ENCODE measurements at places on chromosomes 1 and 21. TPM values are rescaled to one million over a fixed set of nuclear protein-coding genes. Genes with fewer than 3 reads are reported as not detected.

Gene IL10
- polyA plus RNA-seq: not detected

Gene HSPG2
- polyA plus RNA-seq: 15.1 TPM

Gene DNAJC6
- 3.1 TPM for polyA plus RNA-seq

Gene ZBTB17
- polyA plus RNA-seq: 71.8 TPM

Gene CFAP45
- polyA plus RNA-seq: 0.36 TPM

Gene PLPP3
- 5.1 TPM for polyA plus RNA-seq

Gene CYP4A11
- not detected for polyA plus RNA-seq

Gene CRYAA
- polyA plus RNA-seq: not detected

Gene MAB21L3
- 0.22 TPM for polyA plus RNA-seq

Gene C8B
- polyA plus RNA-seq: 0.45 TPM

Gene CD160
- 4.3 TPM for polyA plus RNA-seq

Gene MRPS14
- polyA plus RNA-seq: 18.1 TPM

Gene TCHHL1
- not detected for polyA plus RNA-seq

Gene F13B
- polyA plus RNA-seq: 1.6 TPM

Gene OR2AK2
- not detected for polyA plus RNA-seq

Gene RUNX1
- 3.2 TPM for polyA plus RNA-seq

Gene LAMB3
- polyA plus RNA-seq: 62.7 TPM
